ENCODE measurements at places on chromosomes 12 and 14. TPM values are rescaled to one million over a fixed set of nuclear protein-coding genes. Genes with fewer than 3 reads are reported as not detected.

The GPRC5D gene
- not detected for total RNA-seq

The IQSEC3 gene
- total RNA-seq, result 0.59 TPM

The PRB2 gene
- not detected for total RNA-seq

The KRT75 gene
- not detected for total RNA-seq

The SETD1B gene
- 14.6 TPM for total RNA-seq

The NOP9 gene
- 22.0 TPM for total RNA-seq

DNA sequence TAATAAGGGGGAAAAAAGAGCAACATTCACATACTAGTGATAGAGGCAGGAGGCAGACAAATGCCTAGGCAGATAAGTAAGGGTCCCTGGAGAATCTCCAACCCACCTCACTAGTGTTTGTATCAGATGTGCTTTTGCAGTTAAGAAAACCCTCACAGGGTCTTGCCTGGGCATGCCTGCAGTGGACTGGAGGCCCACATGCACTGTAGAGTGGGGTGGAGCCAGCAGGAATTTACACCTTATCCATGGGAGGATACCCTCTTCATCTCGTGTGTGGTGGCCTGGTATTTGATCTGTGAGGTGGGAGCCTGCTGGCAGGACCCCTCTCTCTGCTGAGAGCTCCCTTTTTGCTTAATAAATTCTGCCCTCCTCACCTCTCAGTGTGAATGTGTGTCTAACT lies 238.0 kb upstream of the SLC16A7 start:
- no peak for DNase-seq

- no peak for DNase-seq
Observed at GRCh38 chr12:12338527-12339168, 11.4 kb downstream of the MANSC1 start.

GRCh38 chr12:94404854-94405253 lies 54.8 kb downstream of the CEP83 start:
- no peak for DNase-seq

DNA sequence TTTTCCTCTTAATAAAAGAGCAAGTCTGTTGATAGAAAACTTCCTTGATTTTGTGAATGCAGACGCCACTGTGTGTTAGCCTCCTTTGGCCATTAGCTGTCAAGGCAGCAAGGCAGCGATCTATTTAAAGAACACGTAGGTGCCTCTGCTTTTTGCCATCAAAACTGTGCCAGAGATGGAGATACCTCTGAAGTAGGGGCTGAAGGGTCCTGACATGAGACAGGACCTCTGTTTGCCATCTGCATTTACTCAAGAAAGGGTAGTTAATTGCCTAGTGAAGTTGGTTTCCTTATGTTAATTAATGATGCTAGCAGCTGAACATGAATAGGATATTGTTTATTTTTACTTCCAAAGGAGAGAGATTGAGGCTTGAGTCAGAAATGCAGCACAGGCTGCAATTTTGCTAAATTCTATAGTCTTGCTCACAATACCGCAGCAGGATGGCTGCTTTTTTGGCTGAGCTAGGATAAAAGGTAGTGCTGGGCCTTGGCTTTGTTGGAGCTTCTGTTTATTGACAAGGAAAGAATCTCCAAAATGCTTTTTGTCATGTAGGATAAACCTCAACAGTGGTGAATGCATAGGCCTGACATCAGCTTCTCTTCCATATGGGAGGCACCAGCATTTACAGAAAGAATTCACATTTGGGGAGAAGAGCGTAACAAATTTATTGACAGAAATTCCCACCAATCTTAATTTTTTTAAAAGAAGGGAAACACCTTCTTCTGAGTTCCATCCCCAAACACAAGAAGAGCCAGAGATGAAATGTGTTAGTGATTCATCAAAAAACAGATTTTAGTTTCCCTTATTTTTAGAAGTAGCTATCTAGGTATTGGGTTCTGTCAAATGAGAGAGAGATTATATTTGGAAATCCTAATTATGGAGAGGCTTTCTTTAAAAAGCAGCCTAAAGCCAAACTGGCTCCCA lies 13.9 kb upstream of the RPH3A start:
- no peak for DNase-seq

- DNase-seq, result no peak
Observed at GRCh38 chr12:44875954-44876543, at the start of gene NELL2. Gene NELL2, minus strand, starts transcription at chr12:44876315. Its CDS starts 446 bp downstream, at chr12:44875869.

DNA sequence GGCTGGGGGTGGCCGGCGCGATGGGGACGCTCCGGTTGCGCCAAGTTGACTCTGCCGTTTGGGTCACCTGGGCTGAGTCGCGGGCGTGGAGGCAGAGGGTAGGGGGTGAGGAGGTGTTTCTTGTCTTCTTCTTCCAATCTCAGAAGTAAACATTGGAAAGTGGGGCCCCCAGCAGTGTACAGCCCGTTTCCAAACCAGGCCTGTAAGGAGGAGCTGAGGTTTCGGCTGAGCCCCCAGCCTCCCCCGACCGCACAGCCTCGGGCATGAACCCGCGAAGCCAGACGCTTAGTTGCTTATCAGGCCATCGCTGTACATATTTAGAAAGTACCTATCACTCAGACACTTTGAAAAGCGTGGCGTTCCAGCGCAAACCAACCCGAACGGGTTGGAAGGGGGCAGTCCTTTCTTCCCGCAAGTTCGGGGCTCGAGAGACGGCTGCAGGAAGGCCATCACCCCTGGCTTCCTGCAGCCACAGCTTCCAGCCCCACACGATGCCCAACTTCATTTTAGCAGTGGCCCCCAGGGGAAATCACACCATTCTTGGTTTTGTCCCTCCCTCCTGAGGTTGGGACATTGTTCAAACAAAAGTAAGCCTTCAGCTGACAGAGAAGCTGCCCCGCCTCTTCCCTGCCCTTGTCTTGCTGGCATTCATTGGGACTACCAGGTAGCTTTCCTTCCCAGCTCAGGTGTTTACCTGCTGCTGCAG lies 164.1 kb downstream of the ZFP36L1 start:
- no peak for DNase-seq

DNA sequence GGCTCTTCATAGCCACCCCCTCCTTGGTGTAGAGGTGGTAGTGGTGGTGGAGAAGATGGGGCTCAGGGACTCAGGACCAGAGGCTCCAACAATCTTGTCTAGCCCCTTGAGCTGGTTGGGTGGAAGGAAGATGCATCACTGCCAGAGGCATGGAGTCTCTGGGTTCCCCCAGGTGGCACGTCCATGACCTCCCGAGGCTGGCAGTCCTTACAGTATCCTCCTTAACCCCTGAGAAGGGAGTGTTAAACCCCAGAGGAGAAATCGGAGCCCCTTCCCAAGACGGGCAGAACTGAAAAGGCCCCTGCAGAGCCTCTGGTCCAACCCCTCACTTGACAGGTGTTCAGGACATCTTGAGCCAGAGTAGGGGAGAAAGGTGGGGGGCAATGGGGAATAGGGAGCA lies 9.1 kb downstream of the KRT83 start:
- no peak for DNase-seq

DNA sequence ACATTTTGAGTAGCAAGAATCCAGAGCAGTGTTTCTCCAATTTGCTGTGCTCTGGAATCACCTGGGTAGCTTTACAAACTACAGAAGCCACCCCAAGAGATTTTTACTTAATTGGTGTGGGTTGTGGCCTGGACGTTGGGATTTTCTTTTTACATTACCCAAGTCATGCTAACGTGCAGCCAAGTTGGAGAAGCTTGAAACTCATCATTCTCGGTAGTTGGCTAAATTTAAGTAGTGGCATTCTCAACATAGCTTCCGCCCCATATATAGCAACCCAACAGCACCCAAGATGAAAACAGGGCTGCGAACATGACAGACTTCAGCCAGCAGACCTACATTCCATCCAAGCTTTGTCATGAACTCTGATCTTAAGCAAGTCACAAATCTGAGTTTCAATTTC lies 25.0 kb downstream of the DAD1 start:
- DNase-seq, result no peak

DNA sequence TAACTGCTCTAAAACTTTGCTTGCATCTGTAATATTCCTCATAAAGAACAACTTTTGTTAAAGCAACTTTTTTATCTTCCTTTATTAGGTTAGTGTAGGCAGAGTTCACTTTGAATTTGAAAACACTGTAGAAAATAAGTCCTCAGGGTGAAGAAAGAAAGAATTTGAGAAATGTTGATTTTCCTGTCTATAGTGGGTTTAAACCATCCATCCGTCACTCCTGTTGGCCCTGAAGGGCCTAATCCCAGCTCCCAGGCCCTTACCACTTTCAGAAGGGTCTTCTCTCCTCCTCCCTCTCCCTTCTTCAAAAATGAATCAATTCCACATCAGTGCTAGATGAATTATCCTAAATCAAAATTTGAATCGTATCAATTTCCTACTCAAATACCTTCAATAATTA lies 4.9 kb upstream of the SLC2A3 start:
- no peak for DNase-seq

GRCh38 chr14:74927225-74927624 lies 4.2 kb upstream of the RPS6KL1 start:
- DNase-seq, result no peak

- no peak for DNase-seq
Observed at GRCh38 chr14:37546621-37547447, 48.2 kb downstream of the FOXA1 start.

GRCh38 chr12:51827925-51828818 lies 20.3 kb downstream of the FIGNL2 start:
- DNase-seq, result no peak

DNA sequence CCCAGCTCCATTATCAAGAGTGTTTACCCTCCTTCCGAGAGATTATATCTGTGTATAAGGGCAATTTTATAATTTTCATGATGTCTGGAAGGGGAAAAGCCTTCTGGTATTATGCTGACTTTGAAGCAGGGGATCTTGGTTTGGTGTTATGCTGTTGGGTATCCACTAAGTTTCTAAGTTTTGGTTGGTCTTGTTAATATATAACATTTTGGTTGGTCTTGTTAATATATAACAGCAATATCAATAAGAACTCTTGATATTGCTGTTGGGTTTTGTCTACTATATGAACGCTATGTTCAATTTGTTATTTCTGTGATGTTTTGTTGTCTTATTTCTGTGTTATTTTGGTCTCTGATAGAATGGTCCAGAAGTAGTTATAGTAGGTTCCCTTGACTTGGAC lies 349.2 kb upstream of the LRFN5 start:
- DNase-seq, result no peak

DNA sequence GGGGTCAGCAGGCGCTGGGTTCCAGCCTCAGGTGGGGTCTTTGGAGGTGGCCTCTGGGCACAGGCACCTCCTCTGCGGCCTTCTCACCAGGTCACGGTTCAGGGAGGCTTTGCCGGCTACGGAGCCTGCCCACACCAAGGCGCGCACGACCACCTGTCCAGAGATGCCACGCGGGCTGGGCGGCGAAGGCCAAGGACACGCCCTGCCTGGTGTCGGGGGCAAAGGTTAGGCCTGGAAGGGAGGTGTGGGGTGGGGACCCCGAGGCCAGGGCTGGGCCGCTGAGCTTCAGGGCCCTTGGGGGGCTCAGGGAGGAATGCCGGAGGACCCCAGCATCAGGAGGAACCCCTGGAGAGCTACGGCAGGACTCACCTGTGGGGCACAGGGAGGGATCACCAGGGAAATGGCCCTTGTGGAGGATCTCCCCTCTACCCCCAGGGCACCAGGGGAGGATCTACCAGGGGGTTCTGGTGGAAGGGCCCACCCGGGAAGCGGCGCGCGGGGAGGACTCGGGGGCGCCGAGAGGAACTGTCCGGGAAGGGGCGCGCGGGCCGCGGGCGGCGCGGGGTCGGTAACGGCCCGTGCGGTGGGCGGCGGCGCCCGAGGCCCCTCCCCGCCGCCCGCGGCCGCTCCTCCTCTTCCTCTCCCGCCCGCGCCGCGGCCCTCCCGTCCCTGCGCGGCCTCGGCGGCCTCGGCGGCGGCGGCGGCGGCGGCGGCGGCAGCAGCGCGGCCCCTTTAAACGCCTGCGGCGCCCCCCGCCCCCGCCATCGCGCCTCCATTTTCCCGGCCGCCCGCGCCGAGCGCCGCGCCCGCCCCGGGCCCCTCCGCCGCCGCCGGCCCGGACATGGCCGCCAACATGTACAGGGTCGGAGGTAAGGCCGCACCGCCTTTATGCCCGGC lies at the start of gene MTA1:
TSS of gene MTA1 (plus strand) at position 633 of the 897 bp plus-strand sequence. CDS start at position 842, 209 bp downstream.
- DNase-seq, result peak; percentile 61

- DNase-seq, result no peak
Observed at GRCh38 chr14:43900173-43900655, 606.9 kb downstream of the FSCB start.

DNA sequence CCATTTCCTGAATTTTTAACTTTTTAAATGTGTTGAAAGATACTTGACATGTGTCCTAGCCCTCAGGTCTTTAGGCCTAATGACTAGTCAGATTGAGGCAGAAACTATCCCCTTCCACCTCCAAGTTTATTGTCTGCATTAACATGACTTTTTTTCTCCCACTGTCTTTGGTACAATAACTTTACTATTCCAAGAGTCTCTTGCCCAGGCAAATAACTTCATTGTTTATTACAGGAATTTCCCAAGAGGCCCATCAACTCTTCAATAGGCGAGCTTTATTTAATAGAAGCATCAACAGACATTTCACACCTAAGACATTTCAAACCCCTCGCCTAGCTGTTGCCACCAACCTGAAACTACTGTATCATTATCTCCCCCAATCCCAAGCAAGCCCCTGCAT lies 10.7 kb downstream of the NFKBIA start:
- no peak for DNase-seq

All from heart right ventricle (tissue), 16 donors.